ENCODE measurements at places on chromosomes 2 and 18. TPM values are rescaled to one million over a fixed set of nuclear protein-coding genes. Genes with fewer than 3 reads are reported as not detected.
A peak's percentile ranks its signal among the peaks of the same experiment; 100 is the strongest.

SPDYA gene
- total RNA-seq, result 1.3 TPM

- H3K36me3 ChIP-seq, result no peaks in the 10 kb centered on the region
- no peak for DNase-seq
- no peaks in the 10 kb centered on the region for H3K27me3 ChIP-seq
- no peak overlapping the region for H3K27ac ChIP-seq
These were observed 19.5 kb upstream of the RPRM start for GRCh38 chr2:153497938-153498629.

NT5DC4 gene
- total RNA-seq, result not detected

REG1B gene
- not detected for total RNA-seq

DNA sequence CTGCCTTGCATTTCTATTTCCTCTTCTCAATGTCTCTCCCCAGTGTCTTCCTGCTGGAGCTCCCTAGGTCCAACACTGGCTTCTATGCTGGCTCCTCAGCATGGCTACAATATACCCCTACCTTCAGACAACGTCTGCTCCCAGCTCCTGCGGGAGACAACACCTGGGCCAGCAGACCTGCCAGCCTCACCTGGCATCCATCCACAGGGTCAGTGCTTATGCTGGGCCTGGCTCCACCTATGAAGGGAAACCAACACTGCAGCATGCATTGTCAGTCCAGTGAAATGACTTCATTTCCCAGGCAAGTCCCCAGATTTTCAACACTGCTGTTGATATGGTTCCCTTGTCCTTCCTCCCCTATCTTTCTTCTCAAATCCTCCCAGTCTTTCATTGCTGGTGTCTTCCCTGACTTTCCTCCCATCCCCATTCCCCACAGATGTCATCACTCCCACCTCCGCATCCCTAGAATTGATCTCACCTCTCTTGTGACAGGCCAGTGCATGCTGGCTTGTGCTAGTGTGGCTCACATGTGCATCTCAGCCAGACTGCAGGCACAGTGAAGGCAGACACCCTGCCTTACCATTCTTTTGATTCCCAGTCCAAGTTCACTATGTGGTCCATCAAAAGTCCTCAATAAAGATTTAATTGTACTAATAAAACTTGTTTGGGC is 98.0 kb downstream of the MYO5B start:
- DNase-seq, result no peak
- H3K27ac ChIP-seq, result no peak overlapping the region
- H3K36me3 ChIP-seq, result no peaks in the 10 kb centered on the region
- no peak overlapping the region for H3K4me3 ChIP-seq
- H3K27me3 ChIP-seq, result peaks cover 2% of the 10 kb centered on the region
- peaks cover 15% of the 10 kb centered on the region for H3K4me1 ChIP-seq

- no peaks in the 10 kb centered on the region for H3K36me3 ChIP-seq
- no peaks in the 10 kb centered on the region for H3K27me3 ChIP-seq
- peaks cover 5% of the 10 kb centered on the region for H3K4me1 ChIP-seq
- DNase-seq, result peak; percentile 99
These were observed 417.7 kb upstream of the SLC14A2 start for GRCh38 chr18:45197526-45197970.

- H3K4me1 ChIP-seq, result peaks cover 8% of the 10 kb centered on the region
- H3K36me3 ChIP-seq, result no peaks in the 10 kb centered on the region
- H3K4me3 ChIP-seq, result no peak overlapping the region
These were observed 15.2 kb upstream of the LBH start for GRCh38 chr2:30216157-30216556.

DNA sequence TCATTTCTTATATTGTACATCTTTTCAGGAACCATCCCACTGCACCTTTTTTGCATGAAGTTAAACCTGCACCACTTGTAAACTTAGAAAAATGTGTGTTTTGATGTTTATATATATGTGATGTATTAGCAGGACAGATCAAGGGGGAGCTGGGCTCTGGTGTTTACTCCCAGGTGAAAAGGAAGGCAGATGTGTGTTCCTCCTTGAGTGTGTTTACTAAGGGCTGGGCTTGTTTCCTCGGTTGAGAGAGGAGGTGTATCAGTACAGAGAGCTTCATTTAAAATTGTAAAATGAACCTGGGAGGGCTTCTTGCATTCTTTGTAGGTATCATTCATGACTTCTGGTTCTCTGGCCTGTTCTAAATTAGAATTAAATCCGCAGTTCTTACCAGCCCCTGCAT is 14.8 kb downstream of the LPIN1 start:
- DNase-seq, result no peak
- H3K4me3 ChIP-seq, result no peak overlapping the region
- H3K36me3 ChIP-seq, result peaks cover 7% of the 10 kb centered on the region
- no peaks in the 10 kb centered on the region for H3K27me3 ChIP-seq
- H3K4me1 ChIP-seq, result no peaks in the 10 kb centered on the region
